ENCODE measurements at places on chromosomes 4 and X. TPM values are rescaled to one million over a fixed set of nuclear protein-coding genes. Genes with fewer than 3 reads are reported as not detected.
A peak's percentile ranks its signal among the peaks of the same experiment; 100 is the strongest.

STEEP1 gene
- total RNA-seq = 24.2 TPM

DNA sequence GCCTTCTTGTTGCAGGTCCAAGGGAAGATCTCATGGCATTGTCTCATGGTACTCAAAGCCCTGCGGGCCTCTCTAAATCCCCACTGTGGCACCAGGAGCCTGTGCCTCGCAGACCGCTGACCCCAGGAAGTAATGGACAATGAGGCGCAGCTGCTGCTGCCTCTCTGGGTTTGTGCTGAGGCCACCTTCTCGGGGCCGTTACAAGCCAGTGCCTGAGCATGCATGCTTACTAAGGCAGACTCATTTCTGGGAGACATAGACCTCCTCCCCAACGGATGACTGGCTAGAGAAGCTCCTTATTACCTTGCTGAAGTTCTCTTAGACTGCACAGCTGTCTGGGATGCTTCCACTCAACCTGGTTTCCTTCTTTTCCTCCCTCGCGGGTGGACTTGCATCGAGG is 1.3 kb downstream of the BDH2 start:
- no peak for DNase-seq

CHRNA9 gene
- not detected for total RNA-seq

DNA sequence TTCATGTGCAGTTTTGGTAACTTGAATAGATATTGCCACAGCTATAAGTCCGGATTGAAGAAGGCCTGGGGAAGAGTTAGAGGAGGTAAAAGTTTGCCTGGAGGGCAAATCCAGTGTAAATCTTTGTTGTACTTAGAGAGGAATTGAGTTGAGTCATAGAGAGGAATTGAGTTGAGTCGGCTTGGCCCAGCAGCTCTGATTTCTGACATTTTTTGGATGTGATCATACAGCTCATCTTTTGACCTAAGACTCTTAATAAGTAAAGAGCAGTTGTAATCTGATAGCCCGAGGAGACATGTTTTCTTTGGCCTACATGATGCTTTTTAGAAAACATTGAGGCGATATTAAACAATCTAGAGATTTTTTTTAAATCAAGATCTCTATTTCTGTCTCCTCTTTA is 3.9 kb downstream of the KIT start:
- DNase-seq = no peak

DNA sequence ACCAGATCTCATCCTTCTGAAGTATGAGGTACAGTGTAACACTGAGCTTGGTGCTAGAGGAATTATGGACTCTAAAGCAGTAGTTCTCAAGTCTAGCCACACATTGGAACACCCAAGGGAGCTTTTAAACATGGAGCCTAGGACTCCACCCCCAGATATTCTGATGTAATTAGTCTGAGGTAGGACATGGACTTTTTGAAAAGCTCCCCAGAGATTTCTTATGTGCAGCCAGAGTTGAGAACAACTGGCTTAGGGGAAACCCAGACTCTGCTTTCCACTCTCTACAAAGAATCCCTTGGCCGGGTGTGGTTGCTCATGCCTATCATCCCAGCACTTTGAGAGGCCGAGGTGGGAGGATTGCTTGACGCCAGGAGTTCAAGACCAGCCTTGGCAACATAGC is 11.6 kb upstream of the GDPD2 start:
- no peak for DNase-seq

DNA sequence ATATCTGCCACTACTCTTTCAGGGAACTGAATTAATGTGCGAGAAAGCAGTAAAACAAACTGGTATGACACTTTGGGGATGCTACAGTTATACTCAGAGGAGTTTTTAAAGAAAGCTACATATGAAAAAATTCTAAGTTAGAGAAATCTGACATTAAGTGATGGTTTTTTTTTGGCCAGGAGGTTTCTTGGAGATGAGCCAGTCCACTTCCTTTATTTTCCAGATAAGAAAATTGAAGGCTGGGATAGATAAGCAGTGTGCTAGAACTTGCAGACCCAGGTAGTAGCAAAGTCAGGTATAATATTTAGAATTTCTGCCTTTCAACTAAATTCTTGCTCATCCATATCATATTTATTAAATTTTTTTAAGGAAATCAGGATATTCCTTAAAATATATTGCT is 106.8 kb downstream of the FAT4 start:
- no peak for DNase-seq

DNA sequence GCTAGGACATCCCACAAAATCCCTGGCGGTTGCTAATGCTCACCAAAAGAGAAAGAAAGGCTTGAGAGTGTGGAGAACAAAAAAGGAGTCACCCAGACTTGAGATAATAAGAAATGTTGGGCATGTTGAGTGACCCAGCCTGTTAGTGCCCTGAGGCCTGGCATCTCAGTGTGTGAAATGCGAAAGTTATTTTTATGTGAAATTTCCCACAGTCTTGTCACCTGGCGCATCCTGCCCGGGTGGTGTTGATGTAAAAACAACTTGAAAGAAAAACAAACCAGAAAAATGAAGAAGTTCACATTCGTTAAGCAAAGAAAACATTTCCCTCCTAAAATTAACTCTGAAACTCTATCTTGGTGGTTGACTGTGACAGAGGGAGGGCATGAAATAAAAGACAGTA is 495.2 kb downstream of the MID1IP1 start:
- DNase-seq = no peak

SPANXD gene
- not detected for total RNA-seq

DNA sequence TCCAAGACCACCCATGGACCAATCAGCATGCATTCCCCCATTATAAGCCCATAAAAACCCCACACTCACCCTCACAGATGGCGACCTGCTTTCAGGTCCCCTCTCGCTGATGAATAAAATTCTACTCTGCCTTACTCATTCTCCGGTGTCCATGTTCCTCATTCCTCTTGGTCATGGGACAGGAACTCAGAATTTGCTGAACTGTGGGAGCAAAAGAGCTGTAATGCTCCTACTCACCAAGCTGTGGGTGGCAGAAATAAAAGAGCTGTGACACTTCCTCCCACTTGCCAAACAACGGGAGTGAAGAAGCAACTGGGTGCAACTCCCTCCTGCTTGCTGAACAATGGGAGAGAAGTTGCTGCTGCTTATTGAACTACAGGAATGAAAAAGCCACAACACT is 168.5 kb upstream of the PCDH18 start:
- no peak for DNase-seq

- DNase-seq = no peak
Measured at GRCh38 chr4:68489338-68489737, 42.1 kb downstream of the TMPRSS11E start.

DNA sequence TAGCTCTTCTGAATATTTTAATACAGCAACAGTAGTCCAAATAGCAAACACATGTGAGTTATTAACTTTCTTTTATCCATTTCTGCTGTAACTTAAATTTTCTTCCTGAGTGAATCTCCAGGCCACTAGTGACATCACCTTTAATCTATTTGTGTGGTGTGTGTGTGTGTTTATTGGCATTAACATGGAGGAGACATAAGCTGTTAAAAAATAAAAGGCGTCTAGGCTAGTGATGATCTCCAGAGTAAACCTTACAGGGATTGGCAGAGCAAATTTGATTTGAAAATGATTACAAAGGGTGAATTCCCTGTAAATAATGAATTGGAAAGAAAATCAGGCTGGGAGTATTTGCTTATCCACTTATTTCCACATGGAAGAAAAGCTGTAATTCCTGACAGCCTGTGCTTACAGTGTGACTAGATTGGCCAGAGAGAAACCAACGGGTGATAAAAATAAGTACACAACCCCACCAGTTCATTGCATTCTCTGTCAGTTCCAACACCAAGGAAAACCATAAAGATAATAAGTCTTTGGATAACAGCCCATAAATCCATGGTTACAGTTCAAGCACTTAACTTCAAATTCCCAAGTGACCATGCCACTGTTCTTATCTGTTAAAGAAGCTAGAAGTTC is 186.1 kb downstream of the ENOX2 start:
- no peak for DNase-seq

MID1 gene
- total RNA-seq = 61.8 TPM

CSAG1 gene
- 5.1 TPM for total RNA-seq

FHL1 gene
- 5.6 TPM for total RNA-seq

GRCh38 chr4:23887173-23887572 is 2.7 kb downstream of the PPARGC1A start:
- no peak for DNase-seq

SULT1B1 gene
- total RNA-seq = not detected

- no peak for DNase-seq
Measured at GRCh38 chr4:77921701-77922100, 59.1 kb downstream of the MRPL1 start.

DNA sequence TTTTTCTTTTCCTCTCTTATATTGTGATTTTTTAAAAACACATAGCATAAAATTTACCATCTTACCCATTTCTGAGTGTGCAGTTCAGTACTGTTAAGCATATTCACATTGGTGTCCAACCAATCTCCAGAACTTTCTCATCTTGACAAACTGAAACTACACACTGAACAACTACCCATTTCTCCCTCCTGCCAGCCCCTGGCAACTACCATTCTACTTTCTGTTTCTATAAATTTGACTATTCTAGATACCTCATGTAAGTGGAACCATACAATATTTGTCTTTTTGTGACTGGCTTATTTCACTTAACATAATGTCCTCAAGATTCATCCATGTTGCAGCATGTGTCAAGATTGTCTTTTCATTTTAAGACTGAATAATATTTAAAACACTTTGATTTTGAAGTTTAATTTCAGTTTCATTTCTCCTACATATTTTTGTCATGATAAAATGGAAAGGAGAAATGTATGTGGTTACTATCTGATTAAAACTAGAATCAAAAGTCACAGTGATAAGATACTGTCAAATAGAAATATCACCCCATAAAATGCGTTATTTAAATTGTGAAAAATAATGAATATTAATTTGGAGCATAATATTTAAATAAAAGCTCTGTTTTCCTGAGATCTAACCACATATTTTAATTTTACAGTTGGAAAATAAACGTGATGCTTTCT is 122.8 kb downstream of the DIPK2B start:
- DNase-seq = no peak

DNA sequence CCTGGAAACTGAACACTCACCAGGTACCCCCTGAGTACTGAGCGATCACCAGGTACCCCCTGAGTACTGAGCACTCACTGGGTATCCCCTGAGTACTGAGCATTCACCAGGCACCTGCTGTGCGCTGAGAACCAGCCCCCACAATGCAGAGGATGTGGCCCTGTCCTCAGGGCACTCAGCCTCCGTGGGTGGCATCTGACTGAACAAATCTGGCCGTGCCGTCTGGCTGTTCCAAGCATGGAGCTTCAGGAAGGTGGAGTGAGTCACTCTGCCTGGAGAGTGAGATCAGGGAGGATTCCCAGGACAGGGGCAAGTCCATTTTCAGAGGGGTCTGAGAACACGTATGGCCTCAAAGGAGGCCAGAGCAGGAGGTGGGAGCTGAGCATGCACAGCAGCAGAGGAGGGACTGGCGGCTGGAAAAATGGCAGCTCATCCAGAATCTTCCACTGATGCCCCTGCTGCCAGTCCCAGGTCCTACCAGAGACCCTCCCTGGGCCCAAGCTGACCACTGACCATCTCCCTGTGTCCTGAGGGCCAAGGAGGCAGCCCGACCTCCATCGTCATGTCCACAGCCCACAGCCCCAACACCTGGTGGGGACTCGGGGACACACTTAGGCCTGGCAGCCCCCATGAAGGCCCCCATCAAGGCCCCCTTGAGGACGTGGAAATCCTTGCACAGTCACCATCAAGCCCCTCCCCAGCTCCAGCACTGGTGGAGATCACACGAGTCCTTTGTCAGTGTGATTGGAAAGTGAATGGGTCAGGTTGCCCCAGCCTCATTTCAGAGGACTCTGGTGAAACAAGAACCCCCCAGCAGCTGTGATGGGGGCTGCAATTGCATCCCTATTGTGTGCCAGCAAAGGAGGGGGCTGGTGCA is 94.1 kb downstream of the HMX1 start:
- DNase-seq = no peak

- DNase-seq = peak; percentile 2
Measured at GRCh38 chrX:81377329-81377728, 175.4 kb downstream of the SH3BGRL start.

GRCh38 chr4:5199912-5200311 is 148.6 kb downstream of the STK32B start:
- no peak for DNase-seq

TCP11X2 gene
- total RNA-seq = 2.0 TPM

ABLIM2 gene
- total RNA-seq = 0.74 TPM

- DNase-seq = no peak
Measured at GRCh38 chr4:184114431-184114830, 103.2 kb downstream of the ENPP6 start.

- no peak for DNase-seq
Measured at GRCh38 chr4:169037506-169037905, 27.5 kb upstream of the CBR4 start.

FAM184B gene
- 0.08 TPM for total RNA-seq

GRCh38 chrX:22063284-22063683 is 31.2 kb downstream of the PHEX start:
- no peak for DNase-seq

DNA sequence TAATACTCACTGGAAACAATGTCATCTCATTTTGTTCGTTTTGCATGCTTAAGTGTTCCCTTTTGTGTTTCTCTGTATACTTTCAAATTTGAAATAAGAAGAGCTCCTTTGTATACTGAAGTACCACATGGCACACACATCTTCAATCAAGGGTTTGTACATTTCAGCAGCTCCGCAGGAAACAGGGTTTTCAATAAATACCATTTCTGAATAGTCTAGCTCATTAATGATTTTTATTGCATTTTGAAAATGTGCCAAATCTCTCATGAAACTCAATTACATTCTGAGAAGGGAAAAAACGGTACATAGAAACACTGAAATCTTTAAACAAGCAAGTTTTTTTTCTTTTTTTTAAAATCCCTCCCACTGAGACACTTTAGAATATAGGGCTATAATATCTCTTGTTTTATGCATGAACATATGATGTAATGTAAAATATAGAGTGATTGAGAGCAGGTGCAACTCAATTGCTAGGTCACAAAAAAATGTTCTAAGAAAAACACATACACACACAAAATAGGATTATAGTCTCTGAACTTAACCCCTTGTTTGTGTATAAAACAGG is 914.2 kb upstream of the PCDH7 start:
- DNase-seq = no peak

- no peak for DNase-seq
Measured at GRCh38 chrX:152136312-152136711, 2.1 kb downstream of the MAGEA10 start.

GRCh38 chrX:65755786-65756185 is 88.3 kb downstream of the MSN start:
- no peak for DNase-seq

- DNase-seq = no peak
Measured at GRCh38 chrX:107014936-107015335, 14.9 kb upstream of the MORC4 start.

GRCh38 chr4:14078326-14078725 is 450.8 kb upstream of the BOD1L1 start:
- no peak for DNase-seq

H2BW2 gene
- not detected for total RNA-seq

POLN gene
- 2.5 TPM for total RNA-seq

Measured in endothelial cell (in vitro differentiated cells).